ENCODE measurements at places on chromosomes 5 and 9.

DNA sequence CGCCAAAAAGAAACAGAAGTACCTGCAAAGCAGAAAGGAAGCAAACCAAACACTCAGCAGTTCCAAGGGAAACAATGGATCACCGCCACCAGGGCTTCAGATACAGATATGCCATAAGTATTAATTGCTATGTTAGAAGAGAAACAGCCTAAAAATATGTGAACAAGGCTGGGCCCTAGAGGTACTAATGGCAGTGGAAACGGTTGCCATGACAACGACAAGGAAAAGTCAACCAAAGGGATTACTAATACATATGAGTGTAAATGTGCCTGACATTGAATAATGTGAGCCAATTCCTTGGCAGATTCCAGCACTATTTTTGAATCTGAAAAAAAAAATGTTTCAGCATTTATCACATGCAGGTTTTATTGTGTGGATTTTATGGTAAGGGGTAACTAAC is 75.0 kb downstream of the CAVIN4 start:
- no peak for DNase-seq

GRCh38 chr5:181043285-181044092 is 3.4 kb downstream of the BTNL9 start:
- DNase-seq, result no peak

DNA sequence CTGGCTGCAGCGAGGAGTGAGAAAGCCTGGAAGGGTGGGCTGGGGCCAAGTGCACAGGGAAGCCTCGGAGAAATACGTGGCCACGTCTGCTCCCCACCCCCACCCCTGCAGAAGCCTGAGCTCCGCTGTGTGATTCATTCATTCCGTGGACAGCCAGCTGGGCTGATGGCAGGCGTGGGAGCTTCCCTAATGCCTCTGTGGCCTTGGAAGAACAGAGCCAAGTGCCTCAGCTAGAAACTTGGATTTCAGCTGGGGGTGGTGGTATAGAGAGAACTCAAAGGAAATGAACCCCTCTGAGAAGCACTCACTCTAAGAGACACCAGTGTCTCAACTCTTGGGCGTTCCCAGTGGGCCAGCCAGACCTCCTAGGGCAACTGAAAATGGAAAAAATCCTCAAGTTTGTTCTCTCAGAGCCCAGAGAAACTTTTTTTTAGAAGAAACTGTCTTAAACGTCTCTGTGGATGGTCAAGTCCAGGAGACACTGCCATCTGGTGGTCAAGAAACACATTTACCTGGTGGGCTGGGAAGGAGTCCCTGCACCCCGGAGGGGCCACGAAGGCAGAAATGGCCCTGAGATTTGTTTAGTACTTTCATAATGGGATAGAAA is 18.0 kb downstream of the ATOX1 start:
- peak; percentile 27 for DNase-seq

- DNase-seq, result no peak
Measured at GRCh38 chr5:73908846-73909245, 282.9 kb downstream of the ARHGEF28 start.

DNA sequence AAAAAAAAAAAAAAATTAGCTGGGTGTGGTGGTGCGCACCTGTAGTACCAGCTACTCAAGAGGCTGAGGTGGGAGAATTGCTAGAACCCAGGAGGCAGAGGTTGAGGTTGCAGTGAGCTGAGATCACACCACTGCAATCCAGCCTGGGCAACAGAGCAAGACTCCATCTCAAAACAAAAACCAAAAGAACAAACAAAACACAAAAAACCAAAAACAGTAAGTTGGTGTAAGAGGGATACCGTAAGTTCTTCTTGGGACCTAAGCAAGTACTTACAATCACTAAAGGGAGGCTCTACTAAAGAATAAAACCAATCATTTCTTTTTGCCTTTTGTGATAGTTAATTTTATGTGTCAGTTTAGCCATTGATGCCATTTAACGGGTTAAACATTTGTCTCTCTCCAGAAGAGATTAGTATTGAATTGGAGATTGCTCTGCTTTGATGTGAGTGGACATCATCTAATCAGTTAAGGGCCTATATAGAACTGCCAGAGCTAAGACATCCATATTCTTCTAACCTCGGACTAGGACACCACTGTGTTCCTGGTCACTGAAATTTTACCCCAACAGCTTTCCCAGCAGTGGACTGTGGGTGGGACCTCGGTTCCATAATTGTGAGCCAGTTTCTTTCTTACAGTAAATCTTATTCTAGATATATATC is 10.5 kb upstream of the ETF1 start:
- DNase-seq, result no peak

All from NCI-H2171 treated with DMSO at 0.1 percent for 48 hours (cell line).